Central memory CD8-positive, alpha-beta T cell (primary cell): ENCODE measurements at places on chromosomes 5 and 9.

DNA sequence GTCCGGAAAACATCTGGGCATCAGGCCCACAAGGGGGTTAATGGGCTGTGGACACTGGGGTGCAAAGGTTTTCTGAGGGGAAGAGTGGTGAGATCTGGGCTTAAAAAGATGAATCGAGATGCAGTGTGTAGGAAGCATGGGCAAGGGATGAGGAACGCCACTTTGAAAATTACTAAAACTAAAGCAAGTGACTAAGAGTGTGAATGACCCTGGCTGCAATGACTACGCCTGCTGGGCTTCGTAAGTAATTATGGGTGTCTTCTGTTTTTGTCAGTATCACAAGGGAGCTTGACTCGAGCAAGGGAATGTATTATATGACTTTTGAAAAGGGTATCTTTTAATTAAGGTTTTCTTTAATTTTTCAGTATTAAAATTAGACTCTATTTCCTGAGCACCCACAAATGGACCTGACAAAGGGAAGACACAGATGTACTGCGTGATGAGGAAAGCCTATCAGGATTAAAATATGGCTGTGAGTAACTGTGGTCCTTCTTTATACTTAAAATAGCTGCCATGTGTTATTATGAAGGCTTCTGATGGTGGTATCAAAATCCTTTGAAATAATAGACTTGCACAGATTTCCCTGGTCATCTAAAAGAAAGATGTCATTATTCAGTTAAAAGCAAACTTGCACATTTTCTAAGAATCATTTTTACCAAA is 4.2 kb downstream of the CTXN3 start:
- no peak for DNase-seq

- no peak for DNase-seq
These were observed 159.9 kb downstream of the FANCC start for GRCh38 chr9:95157481-95158151.

GRCh38 chr9:83509402-83509801 is 28.8 kb downstream of the FRMD3 start:
- DNase-seq, result no peak

DNA sequence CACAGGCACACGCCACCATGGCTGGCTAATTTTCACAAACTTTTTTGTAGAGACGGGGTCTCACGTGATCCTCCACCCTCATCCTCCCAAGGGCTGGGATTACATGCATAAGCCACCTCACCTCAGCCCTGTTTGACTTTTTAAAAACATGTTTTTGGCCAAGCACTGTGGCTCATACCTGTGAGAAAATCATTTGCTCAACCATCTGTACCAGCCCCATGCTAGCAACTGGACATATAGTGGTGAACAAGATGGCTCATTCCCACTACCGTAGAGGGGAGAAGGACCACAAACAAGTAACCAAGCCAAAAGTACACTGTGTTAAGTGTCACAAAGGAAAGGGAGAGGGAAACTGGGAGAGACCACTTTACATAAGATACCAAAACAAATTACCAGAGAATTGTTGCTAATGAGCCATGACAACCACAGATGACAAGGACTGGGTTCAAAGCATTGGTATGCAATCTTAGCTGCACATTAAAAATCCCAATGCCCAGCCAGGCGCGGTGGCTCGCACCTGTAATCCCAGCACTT is 19.2 kb downstream of the PPP2CA start:
- DNase-seq, result no peak

GRCh38 chr9:37229882-37230482 is 109.6 kb downstream of the ZCCHC7 start:
- no peak for DNase-seq

DNA sequence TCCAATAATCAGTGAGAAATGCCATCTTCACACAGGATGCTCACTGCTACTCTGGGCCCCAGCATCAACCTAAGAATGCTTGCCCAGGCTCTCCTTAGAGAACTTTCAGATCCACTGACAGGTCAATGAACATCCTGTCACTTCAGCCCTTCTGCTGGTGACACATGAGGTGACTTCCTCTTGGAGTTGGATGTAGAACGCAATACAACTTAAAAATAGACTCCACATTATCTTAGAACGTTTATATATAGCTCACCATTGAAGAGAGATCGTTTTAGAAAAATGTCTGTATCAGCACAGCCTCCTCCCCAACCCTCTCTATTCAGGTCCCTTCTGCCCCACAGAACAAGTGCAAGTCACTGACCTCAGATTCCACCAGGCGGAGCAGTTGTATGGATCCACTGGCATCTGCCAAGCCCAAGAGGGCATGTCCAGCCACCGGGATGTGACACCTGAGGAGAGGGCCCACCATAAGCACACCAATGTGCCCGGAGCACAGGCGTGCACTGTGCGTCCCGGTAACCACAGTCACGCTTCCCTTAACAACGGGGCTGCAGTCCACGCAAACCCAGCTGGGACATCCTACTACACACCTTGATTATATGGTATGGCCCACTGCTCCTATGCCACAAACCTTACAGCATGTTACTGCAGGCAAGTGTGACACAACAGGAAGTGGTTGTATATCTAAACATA is 2.9 kb downstream of the DPH7 start:
- no peak for DNase-seq

DNA sequence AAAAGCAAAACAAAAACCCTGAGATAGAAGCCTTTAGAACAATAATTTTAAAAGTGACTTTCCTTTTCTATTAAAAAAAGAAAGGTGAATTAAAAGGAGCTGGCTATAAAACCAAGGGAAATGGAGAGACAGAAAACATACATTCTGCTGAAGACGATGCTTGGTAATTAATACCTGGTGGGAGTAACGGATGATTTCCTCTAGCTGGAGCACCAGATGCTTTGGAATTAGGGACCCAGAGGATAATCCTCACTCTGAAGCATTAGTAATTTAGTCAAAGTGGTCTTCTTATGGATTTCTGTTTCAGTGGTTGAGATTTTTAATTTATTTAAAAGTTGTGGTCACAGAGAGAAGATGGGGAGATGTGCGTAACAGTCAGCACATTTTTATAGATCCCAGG is 982.5 kb downstream of the TLE4 start:
- no peak for DNase-seq

GRCh38 chr9:34501889-34502425 is 20.8 kb downstream of the ENHO start:
- no peak for DNase-seq

DNA sequence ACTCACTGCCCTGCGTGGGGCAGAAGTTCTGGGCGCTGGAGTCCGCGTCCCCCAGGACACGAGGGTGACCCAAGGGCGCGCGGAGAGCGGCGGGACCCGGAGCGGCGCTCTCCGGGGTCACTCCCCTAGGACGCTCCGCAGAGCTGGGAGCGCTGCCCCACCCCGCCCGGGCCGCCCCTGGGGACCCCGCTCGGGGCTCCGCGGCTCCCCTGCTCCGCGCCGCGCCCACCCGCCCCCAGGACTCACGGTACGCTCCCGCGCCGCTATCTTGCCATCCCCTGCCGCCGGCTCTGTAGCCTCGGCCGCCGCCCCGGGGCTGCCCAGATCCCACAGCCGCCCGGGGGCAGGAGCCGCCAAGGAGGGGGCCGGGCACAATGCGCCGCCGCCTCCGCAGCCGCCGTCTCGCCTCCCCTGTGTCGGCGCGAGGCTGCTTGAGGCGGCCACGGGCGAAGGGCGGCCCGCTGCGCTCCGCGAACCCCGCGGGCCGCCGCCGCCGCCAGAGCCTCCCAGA is 303 bp downstream of the LIFR start:
- DNase-seq, result no peak

GRCh38 chr5:127906562-127907204 is 176.9 kb upstream of the SLC12A2 start:
- DNase-seq, result no peak

DNA sequence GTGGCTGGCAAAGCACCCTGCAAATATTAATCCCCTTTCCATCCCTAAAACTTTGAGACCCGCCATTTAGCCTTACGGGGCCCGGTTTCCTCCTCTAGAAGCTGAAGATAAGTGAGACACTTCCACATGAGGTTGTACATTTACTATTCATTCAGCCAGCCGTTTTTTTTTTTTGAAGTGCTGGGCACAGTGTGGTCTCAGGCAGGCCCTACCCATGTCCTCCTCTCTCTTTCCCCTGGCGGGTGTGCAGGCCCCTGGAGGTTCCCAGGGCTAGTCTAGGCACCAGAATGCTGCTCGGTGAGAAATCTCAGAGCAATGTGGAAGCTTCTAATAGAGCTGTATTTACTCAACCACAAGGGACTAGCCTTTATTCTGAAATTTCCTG is 107.4 kb upstream of the LARP1 start:
- no peak for DNase-seq

- no peak for DNase-seq
These were observed 5.3 kb downstream of the MROH2B start for GRCh38 chr5:41065691-41066335.

DNA sequence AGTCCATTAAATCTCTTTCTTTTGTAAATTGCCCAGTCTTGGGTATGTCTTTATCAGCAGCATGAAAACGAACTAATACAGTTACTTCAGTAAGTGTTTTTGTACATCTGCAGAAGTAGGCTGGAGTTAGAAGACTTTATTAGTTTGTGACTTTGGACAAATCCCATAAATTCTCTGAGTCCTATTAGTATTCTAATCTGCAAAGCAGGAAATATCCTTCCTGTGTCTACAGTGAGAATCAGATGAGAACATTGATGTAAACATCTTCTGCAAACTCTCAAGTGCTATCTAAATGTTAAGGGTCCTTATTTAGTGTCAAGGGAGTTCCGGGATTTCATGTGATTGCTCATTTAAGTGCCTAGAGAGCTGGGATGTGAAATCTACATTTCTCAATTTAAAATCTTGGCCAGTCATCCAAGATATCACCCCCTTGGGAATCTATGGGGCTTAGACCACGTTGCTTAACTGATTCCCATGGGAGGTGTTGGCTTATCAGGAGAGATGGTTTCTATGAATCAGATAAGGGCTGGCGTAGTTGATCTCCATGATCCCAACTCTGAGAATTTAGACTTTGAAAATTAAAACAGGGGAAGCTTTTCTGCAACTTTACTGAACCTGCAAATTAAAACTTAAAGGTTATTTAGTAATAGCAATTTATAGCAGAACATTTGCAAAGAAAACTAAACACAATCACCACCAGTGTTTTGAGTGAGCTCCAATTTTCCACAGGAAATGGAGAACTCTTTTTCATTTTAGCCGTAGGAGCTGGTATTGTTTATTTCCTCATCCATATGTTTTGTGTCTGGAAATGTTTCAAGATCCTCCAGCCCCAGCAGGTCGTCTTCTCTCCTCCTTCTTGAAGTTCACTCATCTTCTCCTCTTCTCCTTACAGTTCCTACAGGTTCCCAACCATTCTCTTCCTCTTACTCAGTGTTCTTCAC is 241.6 kb upstream of the CD180 start:
- no peak for DNase-seq

DNA sequence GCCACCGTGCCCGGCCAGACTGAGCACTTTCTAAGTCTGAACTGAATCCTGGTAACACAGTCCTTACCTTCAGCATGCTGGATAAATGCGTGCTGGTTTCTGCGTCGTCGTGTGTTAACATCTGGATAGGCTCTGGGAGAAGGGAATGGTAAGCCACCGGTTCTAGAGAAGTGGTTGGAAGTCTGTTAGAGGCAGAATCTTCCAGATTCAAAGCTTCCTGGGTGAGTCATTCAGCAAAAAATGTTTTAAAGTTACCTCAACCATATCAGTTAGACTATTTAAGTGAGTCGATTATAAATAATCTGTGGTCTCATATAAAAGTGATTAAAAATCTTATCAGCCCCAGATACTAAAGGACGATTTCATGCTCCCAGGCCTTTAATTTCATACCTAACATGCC is 256.5 kb upstream of the NFIL3 start:
- DNase-seq, result no peak

GRCh38 chr5:160773646-160774410 is 78.2 kb downstream of the ATP10B start:
- no peak for DNase-seq
